Trophoblast cell (in vitro differentiated cells and primary cell): ENCODE measurements at places on chromosomes 1 and 21.
A peak's percentile ranks its signal among the peaks of the same experiment; 100 is the strongest.

DNA sequence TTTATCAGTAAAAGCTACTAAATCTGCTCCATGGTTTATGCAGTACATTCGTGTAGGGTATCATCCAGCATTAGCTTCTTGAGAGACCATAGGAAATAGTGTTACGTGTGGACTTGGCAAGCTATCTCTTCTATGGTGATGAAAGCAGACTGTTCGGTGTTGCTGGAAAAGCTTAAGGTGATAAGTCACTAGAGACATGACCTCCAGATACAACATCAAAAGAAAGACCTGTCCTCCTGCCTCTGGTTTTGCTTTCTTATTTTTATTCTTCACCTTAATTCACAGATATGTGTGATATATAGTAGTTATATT is 53.5 kb upstream of the S1PR1 start:
- no peak for DNase-seq
- H3K4me3 ChIP-seq: no peak overlapping the region
- H3K27ac ChIP-seq: no peak overlapping the region
- H3K27me3 ChIP-seq: no peaks in the 10 kb centered on the region
- no peaks in the 10 kb centered on the region for H3K4me1 ChIP-seq
- no peaks in the 10 kb centered on the region for H3K36me3 ChIP-seq

- no peaks in the 10 kb centered on the region for H3K36me3 ChIP-seq
- no peak overlapping the region for H3K4me3 ChIP-seq
- no peaks in the 10 kb centered on the region for H3K27me3 ChIP-seq
- peaks cover 10% of the 10 kb centered on the region for H3K4me1 ChIP-seq
- H3K27ac ChIP-seq: no peak overlapping the region
Measured at GRCh38 chr1:27513528-27513927, 23.6 kb upstream of the WASF2 start.

DNA sequence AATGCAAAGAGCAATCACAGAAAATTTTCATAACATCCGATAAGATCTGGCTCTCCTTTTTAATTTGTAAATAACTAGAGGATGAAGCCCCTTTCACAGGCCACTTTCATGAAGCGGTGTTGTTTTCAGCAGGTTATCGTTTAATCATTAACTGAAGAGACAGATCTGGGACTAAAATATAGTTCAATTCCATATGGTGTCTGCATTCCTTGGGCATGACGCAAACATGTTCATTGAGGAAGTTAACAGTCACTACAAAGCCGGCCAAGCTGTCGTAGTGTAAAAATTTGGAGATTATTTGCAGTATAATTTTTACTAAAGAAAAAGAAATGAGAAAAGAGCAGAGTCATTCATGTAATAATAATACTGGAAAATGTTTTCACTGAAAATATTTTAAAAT is 565.2 kb upstream of the ADAMTS5 start:
- no peak overlapping the region for H3K27ac ChIP-seq
- H3K4me1 ChIP-seq: no peaks in the 10 kb centered on the region
- no peak for DNase-seq
- H3K4me3 ChIP-seq: no peak overlapping the region
- H3K36me3 ChIP-seq: no peaks in the 10 kb centered on the region

DNA sequence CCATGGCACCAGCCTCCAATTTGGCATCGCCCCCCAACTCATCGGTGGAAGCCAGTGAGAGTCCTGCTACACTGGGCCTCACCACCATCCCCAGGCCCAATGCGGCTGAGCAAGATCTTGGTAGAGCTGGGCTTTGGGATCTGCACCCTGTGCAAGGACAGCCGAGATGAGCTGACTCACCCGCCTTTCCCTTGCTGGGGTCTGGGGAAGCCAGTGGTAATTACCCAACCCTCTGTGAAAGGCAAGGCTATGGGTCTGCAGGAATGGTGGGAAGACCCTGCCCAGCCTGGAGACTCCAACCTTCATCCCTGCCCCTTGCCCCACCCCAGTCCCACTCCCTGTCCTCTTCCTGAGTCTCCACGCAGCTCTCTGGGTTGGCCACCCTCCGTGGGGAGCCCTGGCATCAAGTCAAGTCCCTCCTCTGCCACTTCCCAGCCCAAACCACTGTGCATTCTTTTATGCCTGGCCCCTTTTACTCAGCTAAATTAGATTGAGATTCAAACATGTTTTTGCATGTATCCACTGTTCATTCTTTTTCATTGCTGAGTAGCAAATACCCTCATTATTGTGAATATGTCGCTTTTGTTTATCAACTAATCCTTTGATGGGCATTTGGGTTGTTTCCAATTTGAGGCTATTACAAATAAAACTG is 8.8 kb downstream of the SMCP start:
- no peaks in the 10 kb centered on the region for H3K36me3 ChIP-seq
- no peaks in the 10 kb centered on the region for H3K27me3 ChIP-seq
- DNase-seq: no peak
- no peak overlapping the region for H3K4me3 ChIP-seq

GRCh38 chr1:57616921-57617320 is 193.1 kb upstream of the DAB1 start:
- no peaks in the 10 kb centered on the region for H3K27me3 ChIP-seq
- no peak overlapping the region for H3K27ac ChIP-seq
- DNase-seq: no peak
- H3K36me3 ChIP-seq: no peaks in the 10 kb centered on the region
- no peaks in the 10 kb centered on the region for H3K4me1 ChIP-seq

DNA sequence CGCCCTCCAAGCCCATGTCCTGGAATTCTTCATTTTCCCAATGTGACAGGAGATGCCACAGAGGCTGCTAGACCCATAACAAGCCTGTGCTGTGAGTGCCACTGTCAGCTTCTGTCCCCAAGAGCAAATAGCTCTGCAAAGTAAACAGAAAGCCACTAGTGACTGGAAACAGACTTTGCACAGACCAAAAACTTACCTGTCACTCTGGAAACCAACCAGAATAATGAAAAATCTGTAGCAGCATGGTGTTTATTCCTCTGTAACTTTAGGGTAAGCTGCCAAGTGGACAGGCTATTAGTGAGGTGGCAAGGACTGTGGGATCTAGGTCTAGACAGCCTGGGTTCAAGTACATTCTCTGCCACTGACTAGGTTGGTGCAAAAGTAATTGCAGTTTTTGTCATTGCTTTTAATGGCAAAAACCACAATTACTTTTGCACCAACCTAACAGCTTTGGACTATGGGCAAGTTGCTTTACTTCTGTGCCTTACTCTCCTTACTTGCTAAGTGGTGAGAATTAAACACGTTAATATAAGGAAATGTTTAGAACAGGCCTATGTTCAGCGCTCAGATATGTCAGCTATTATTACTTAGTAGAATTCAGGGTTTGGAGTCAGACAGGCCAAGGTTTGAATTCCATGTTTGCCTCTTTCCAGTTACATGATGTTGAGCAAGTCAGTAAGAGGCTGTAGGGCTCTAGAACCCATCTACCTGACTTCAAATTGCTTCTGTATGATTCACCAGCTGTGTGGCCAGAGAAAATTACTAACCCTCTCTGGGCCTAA is at the start of gene C8B:
TSS of gene C8B (minus strand) at position 100 of the 782 bp plus-strand sequence. CDS start at position 33, 67 bp downstream.
- H3K27me3 ChIP-seq: no peaks in the 10 kb centered on the region
- no peak within 1 kb of the TSS for H3K4me3 ChIP-seq
- H3K27ac ChIP-seq: no peak within 1 kb of the TSS
- no peaks in the 10 kb centered on the region for H3K36me3 ChIP-seq
- H3K4me1 ChIP-seq: no peaks in the 10 kb centered on the region
- no peak for DNase-seq

DNA sequence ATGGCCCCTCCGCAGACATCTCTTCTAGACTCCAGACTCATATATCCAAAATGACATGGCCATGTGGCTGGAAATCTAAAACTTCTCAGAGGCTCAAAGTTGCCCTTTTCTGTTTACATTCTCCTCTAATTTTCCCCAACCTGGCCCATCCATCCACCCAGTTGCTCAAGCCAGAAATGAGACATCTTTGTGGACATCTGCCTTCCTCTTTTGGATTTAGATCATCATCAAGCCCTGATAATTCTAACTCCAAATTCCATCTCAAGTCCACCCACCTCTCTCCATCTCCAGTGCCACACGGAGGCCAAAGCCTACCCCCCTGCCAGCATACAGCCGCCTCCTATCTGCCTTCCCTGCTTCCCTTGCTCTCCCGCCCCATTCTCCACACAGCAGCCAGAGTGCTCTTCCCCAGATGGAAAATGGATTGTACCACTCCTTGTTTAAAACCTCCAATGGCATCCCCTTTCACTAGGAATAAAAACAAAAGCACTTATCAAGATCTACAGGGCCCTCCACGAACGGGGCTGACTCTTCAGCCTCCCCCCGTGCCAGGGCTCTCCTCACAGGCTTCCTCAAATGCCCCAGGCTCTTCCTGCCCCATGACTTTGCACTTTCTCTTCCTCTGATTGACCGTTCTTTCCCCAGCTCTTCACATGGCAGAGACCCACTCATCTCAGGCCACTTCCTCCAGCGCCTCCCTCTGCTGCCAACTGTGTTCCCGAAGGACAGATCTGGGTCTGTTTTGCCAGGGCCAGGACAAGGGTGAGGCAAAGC is 40.1 kb downstream of the SYT6 start:
- no peaks in the 10 kb centered on the region for H3K36me3 ChIP-seq
- H3K4me1 ChIP-seq: peaks cover 20% of the 10 kb centered on the region
- DNase-seq: peak; percentile 16
- H3K27me3 ChIP-seq: no peaks in the 10 kb centered on the region
- H3K4me3 ChIP-seq: no peak overlapping the region

DNA sequence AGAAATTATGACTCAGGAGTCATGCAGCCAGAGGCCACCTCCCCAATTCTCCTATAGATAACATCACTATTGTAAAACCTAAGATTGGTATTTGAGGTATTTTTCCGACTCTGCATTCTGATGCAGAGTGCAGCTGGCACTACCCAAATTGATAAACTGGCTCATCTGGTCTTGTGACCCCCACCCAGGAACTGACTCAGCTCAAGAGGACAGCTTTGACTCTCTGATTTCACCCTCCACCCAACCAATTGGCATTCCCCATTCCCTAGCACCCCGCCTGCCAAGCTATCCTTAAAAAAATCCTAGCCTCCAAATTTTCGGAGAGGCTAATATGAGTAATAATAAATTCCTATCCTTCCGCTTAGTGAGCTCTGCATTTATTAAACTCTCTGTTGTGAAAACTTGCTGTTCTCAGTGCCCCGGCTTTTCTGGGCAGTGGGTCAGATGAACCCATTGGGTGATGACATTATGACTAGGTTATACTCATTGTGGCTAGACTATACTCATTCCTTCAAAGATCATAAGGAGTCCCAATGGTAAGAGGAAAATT is 39.4 kb upstream of the EPS15 start:
- H3K36me3 ChIP-seq: no peaks in the 10 kb centered on the region
- no peak overlapping the region for H3K4me3 ChIP-seq
- H3K4me1 ChIP-seq: peaks cover 25% of the 10 kb centered on the region
- H3K27me3 ChIP-seq: no peaks in the 10 kb centered on the region
- H3K27ac ChIP-seq: peak overlapping the region; percentile 78

DNA sequence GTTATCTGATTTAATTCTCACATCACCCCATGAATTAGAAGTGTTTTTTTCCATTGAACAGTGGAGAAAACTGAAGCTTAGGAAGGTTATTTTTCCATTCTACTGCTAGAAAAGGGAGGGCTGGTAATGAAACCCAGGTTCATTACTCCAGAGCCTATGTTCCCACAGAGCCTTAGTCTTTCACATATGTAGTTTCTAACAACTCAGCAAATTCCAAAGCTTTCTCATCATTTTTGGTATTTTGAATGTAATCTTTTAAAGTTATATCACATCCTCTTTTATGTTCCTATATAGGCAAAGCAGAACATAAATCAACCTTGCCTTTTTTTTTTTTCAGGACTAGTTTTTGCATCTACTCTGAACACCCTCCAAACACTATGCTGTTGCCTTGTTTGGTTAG is 131.9 kb upstream of the BEND5 start:
- no peak overlapping the region for H3K4me3 ChIP-seq
- no peaks in the 10 kb centered on the region for H3K36me3 ChIP-seq
- DNase-seq: no peak
- H3K4me1 ChIP-seq: no peaks in the 10 kb centered on the region

DNA sequence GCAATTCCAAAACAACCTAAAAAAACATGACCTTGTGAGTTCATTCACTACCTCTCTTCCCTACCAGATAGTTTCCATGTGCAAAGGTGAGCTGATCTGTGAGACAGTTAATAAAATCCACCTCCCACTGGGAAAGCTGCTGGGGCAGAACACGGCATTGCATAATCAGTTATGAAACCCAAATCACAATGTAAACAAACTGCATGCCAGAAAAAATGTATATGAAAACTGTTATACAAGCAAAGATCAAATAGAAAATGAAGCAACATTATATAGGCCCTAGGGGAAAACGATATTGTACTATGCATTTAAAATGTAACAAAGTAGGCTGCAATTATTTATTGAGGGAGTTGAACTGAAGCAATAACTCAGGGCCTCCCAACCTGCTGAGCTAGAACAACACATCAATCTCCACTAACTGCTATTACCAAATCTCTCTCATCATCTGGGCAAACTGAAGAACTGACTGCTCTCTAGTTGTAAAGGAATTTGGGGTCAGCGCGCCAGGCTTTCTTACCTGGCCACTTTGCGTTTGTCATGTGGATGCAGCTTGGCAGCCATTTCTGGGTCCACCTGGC is 31.0 kb downstream of the TRIT1 start:
- H3K4me3 ChIP-seq: no peak overlapping the region
- H3K4me1 ChIP-seq: peaks cover 2% of the 10 kb centered on the region
- no peak for DNase-seq
- H3K27me3 ChIP-seq: no peaks in the 10 kb centered on the region
- H3K36me3 ChIP-seq: peaks cover 8% of the 10 kb centered on the region

DNA sequence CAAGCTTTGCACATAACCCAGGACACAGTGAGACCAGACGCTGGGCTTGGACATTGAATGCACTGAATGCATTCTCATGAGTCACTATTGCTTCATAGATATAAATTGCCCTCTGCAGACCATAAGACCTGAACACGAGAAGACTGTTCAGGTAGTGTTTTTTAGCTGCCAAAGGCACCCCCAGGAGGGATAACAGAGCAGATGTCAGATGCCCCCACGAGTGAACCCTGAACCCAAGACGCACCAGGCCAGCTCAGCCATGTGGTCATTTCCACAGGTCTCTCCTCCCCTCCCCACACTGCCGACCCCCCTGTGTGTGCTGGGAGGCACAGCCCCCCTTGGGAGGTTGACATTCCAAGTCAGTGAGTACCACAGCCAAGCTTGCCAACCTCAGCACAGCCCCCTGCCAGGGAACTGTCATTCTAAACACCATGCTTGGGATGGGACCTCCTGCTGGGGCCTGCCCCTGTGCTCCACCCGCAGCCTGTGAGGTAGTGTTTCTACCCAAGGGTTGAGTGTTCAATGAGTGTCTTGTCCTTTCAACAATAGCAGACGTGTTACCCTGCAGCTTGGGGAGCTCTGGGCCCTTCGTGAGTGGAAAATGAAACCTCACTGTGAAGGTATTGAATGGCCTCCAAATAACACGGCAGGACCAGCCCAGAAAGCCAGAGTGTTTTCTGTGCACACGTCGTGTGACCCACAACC is 68.2 kb downstream of the PSMG1 start:
- DNase-seq: no peak
- no peaks in the 10 kb centered on the region for H3K4me1 ChIP-seq
- H3K4me3 ChIP-seq: no peak overlapping the region
- no peaks in the 10 kb centered on the region for H3K27me3 ChIP-seq
- H3K27ac ChIP-seq: no peak overlapping the region

GRCh38 chr21:34126269-34126668 is 52.9 kb downstream of the MRPS6 start:
- peaks cover 5% of the 10 kb centered on the region for H3K36me3 ChIP-seq
- H3K27me3 ChIP-seq: no peaks in the 10 kb centered on the region
- DNase-seq: peak; percentile 45

- no peak for DNase-seq
- H3K4me3 ChIP-seq: no peak overlapping the region
- no peaks in the 10 kb centered on the region for H3K36me3 ChIP-seq
- H3K27me3 ChIP-seq: no peaks in the 10 kb centered on the region
- no peak overlapping the region for H3K27ac ChIP-seq
Measured at GRCh38 chr1:53341521-53341895, 13.6 kb upstream of the LRP8 start.
